RKO (cell line): ENCODE measurements at places on chromosomes 1 and 21.

GRCh38 chr1:30713311-30713710 lies 10.1 kb downstream of the MATN1 start:
- DNase-seq: no peak

DNA sequence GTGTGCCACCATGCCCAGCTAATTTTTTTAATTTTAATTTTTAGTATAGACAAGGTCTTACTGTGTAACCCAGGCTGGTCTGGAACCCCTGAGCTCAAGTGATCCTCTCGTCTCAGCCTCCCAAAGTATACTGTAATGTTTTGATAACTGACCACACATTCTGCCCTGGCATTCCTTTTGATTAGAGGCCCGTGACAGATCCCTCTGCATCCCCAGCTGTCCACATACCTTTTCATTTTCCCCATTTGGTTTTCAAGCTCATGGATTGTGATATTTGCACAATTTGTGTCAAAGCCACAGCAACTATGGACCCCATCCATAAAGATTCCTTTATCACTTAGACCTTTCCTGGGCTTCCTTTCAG lies 116.8 kb upstream of the ATP1A1 start:
- no peak for DNase-seq

- peak; percentile 61 for DNase-seq
Observed at GRCh38 chr1:42730988-42731387, 9.0 kb downstream of the CLDN19 start.

DNA sequence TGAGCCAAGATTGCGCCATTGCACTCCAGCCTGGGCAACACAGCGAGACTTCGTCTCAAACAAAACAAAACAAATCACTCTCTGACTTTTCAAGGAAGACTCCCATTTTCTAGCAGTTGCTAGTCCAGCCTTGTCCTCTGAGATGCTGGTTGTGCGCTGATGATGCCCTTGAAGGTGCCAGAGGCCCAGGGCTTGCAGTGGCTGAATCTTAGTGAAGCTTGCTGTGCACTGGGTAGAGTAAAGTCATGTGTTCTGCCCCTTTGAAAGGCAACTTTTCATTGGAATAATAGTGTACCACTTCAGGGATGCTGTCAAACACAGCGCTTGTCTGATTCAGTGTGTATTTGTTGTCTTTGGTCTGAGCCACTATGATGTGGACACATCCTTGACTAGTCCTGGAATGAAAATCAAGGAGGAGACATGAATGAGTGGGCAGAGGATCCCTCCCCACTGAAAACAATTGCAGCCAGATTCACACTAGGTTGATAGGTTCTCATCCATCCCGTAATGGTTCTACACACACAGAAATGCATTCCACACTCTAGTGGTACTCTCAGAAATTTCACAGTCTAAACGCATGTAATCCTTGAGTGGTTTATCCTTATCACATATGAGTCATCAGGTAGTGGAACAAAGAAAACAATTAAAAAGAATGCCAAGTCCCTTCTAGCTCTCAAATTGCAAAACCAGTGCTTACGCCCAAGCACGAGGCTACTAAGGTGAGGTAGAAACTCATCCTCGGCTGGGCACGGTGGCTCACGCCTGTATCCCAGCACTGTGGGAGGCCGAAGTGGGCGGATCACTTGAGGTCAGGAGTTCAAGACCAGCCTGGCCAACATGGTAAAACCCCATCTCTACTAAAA lies 17.8 kb upstream of the TDRD10 start:
- peak; percentile 18 for DNase-seq

- DNase-seq: no peak
Observed at GRCh38 chr1:186463511-186463910, 2.6 kb upstream of the PDC start.

GRCh38 chr1:155245163-155245524 lies 10.1 kb downstream of the ENTREP3 start:
- DNase-seq: no peak

- no peak for DNase-seq
Observed at GRCh38 chr1:89897347-89898133, 76.7 kb downstream of the LRRC8D start.

DNA sequence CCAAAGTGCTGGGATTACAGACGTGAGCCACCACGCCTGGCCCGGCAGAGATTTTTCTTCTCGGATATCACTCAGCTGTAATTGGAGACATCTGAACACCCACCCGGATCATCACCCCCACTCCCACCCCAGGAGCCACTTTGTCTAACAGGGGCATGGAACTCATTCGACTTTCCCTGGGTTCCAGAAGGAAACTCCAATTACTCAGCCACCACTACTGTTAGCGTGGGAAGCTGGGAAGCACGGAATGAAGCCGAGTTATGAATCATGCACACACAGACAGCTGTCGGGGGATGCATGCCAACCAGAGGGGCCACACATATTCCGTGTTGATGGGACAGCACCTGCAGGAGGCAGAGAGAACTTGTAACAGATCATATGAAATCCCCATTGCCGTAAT lies 85.2 kb downstream of the HLCS start:
- DNase-seq: no peak

- DNase-seq: no peak
Observed at GRCh38 chr1:242842094-242842493, 317.6 kb upstream of the PLD5 start.

DNA sequence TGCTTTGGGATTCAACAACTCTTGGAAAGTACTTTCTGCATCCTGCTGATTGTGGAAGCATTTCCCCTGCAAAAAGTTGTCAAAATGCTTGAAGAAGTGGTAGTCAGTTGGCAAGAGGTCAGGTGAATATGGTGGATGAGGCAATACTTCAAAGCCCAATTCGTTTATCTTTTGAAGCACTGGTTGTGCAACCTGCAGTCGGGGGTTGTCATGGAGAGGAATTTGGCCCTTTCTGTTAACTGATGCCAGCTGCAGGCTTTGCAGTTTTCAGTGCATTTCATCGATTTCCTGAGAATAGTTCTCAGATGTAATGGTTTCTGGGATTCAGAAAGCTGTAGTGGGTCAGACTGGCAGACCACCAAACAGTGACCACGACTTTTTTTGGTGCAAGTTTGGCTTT lies 47.6 kb upstream of the GJA5 start:
- DNase-seq: no peak

- DNase-seq: no peak
Observed at GRCh38 chr1:28606771-28607170, 14.7 kb downstream of the RAB42 start.
